ENCODE measurements at places on chromosomes 16 and 17. TPM values are rescaled to one million over a fixed set of nuclear protein-coding genes. Genes with fewer than 3 reads are reported as not detected.

KRTAP16-1 gene
- total RNA-seq = not detected

ZNF423 gene
- not detected for total RNA-seq

EFCAB5 gene
- 0.52 TPM for total RNA-seq

ATP2A1 gene
- 1.6 TPM for total RNA-seq

VWA3A gene
- not detected for total RNA-seq

WFIKKN1 gene
- total RNA-seq = 0.77 TPM

AOC3 gene
- 0.70 TPM for total RNA-seq

MT1E gene
- 169 TPM for total RNA-seq

UTP4 gene
- 57.9 TPM for total RNA-seq

C16orf46 gene
- not detected for total RNA-seq

EVI2A gene
- total RNA-seq = 34.1 TPM

GH1 gene
- not detected for total RNA-seq

PRSS22 gene
- not detected for total RNA-seq

CDH1 gene
- total RNA-seq = 0.73 TPM

GP1BA gene
- total RNA-seq = not detected

SYCE1L gene
- total RNA-seq = 8.0 TPM

IL32 gene
- 3,664 TPM for total RNA-seq

Data from T-helper 2 cell treated with Interferon-gamma antibody and Interleukin-4, amounts not matched to agents 100 ng/mL and 5 ng/mL, for 36 hours (primary cell).